ENCODE measurements at places on chromosomes 7 and 10. TPM values are rescaled to one million over a fixed set of nuclear protein-coding genes. Genes with fewer than 3 reads are reported as not detected.

GRCh38 chr10:89793649-89794254 is 92.4 kb downstream of the KIF20B start:
- no peaks in the 10 kb centered on the region for H3K4me1 ChIP-seq
- H3K4me3 ChIP-seq: no peak overlapping the region
- H3K27ac ChIP-seq: no peak overlapping the region
- DNase-seq: peak; percentile 46
- no peaks in the 10 kb centered on the region for H3K36me3 ChIP-seq

- peaks cover 36% of the 10 kb centered on the region for H3K4me1 ChIP-seq
- no peak overlapping the region for H3K4me3 ChIP-seq
- peaks cover 7% of the 10 kb centered on the region for H3K36me3 ChIP-seq
- no peak for DNase-seq
- no peak overlapping the region for H3K27ac ChIP-seq
Measured at GRCh38 chr7:131381069-131381838, 53.6 kb downstream of the MKLN1 start.

DNA sequence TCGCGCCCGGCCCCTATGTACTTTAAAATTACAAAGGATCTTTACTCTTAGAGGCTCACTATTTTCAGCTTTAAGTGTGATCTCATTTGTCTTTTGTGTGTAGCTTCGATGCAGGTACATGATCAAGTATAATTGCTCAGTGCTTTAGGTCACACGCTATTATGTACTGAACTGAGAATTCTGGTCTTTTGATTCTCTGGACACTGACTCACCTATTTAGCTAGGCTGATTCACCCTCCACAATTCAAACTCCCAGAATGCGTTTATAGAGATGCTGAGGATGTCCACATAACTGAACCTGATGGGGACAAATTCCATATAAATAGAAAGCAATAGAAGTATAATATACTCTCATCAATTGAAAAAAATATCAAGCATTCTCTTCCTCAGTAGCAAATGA is 57.8 kb downstream of the PRKCQ start:
- H3K4me3 ChIP-seq: no peak overlapping the region
- H3K4me1 ChIP-seq: peaks cover 69% of the 10 kb centered on the region
- no peak for DNase-seq
- H3K27me3 ChIP-seq: no peaks in the 10 kb centered on the region
- peaks cover 28% of the 10 kb centered on the region for H3K36me3 ChIP-seq

The HOXA9 gene
- not detected for total RNA-seq

The SPDYE2B gene
- not detected for total RNA-seq

Measured in activated CD8-positive, alpha-beta T cell treated with anti-CD3 and anti-CD28 coated beads for 36 hours (primary cell).